ENCODE measurements at places on chromosomes 5 and 9. TPM values are rescaled to one million over a fixed set of nuclear protein-coding genes. Genes with fewer than 3 reads are reported as not detected.

PCDHB12 gene
- polyA plus RNA-seq: 1.2 TPM

SLC4A9 gene
- polyA plus RNA-seq: 0.12 TPM

EIF4E1B gene
- 0.20 TPM for polyA plus RNA-seq

SLC46A2 gene
- polyA plus RNA-seq: 0.67 TPM

ROR2 gene
- polyA plus RNA-seq: 2.8 TPM

IER5L gene
- polyA plus RNA-seq: 16.8 TPM

RAB14 gene
- polyA plus RNA-seq: 26.0 TPM

CDX1 gene
- polyA plus RNA-seq: not detected

C1QTNF3 gene
- 1.9 TPM for polyA plus RNA-seq

GARIN3 gene
- not detected for polyA plus RNA-seq

CDO1 gene
- polyA plus RNA-seq: 65.9 TPM

TRIM36 gene
- 0.64 TPM for polyA plus RNA-seq

ZNF366 gene
- 3.3 TPM for polyA plus RNA-seq

PDE6A gene
- not detected for polyA plus RNA-seq

CDH6 gene
- 2.0 TPM for polyA plus RNA-seq

WNK2 gene
- 1.3 TPM for polyA plus RNA-seq

RASGRF2 gene
- 12.0 TPM for polyA plus RNA-seq

IL13 gene
- not detected for polyA plus RNA-seq

LCN2 gene
- 5.9 TPM for polyA plus RNA-seq

OSMR gene
- polyA plus RNA-seq: 17.7 TPM

PCDHA8 gene
- polyA plus RNA-seq: not detected

SPATA31A3 gene
- not detected for polyA plus RNA-seq

FABP6 gene
- polyA plus RNA-seq: not detected

PCDHGB6 gene
- 1.0 TPM for polyA plus RNA-seq

DBN1 gene
- 85.7 TPM for polyA plus RNA-seq

CCDC192 gene
- polyA plus RNA-seq: not detected

OTP gene
- not detected for polyA plus RNA-seq

ECM2 gene
- polyA plus RNA-seq: 24.0 TPM

MYORG gene
- 5.2 TPM for polyA plus RNA-seq

C5orf15 gene
- 17.7 TPM for polyA plus RNA-seq

MEGF9 gene
- 7.0 TPM for polyA plus RNA-seq

ANKRD34B gene
- polyA plus RNA-seq: 0.06 TPM

Measured in adipose tissue (tissue), 3 donors.